ENCODE measurements at places on chromosomes 6 and 20.

DNA sequence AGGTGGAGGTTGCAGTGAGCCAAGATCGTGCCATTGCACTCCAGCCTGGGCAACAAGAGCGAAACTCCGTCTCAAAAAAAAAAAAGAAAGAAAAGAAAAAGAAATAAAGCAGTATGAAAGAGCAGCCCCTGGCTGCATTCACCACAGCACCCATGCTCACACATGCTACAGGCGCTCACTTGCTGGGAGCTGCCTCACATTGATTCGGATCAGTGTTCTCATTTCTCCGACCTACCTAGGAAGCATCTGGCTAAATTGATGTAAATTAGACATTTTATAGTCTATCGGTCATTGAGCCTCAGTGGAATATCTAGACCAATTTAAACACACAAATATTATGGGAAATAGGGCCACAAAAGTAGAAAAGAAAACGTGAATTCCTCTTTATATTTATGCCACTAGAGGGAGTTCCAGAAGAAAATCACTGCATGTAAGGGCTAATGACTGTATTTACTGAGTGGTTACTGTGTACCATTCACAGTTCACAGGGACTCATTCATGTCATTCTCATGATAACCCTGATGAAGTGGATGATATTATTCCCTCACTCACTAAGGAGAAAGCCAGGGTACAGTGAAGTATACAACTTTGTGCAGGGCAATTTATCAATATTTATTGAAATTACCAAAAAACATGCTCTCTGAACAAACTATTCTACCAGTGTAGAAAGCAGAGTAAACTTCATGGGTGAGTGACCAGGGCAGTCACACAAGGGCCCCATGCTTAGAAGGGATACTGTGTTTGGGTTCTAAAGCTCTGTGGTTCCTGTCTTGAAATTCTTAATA lies 5.3 kb upstream of the MOG start:
- DNase-seq, result peak; percentile 60

DNA sequence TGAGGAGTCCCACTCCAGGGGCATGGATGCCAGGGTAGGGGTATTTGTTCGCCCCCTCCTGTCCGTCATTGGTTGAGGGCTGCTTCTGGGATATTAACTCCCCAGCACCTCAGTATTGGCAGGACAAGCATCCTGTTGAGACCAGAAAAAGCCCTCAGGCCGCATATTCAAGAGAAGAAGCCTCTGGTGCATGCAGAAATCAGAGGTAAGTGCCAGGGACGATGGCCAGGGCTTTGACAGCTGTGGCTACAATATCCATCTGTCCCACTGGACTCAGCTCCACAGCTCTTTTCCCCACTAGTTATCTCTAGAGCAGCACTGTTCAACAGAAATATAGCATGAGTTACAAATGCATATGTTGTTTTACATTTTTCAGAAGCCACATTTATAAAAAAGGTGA lies 651.3 kb downstream of the KIF16B start:
- no peak for DNase-seq

DNA sequence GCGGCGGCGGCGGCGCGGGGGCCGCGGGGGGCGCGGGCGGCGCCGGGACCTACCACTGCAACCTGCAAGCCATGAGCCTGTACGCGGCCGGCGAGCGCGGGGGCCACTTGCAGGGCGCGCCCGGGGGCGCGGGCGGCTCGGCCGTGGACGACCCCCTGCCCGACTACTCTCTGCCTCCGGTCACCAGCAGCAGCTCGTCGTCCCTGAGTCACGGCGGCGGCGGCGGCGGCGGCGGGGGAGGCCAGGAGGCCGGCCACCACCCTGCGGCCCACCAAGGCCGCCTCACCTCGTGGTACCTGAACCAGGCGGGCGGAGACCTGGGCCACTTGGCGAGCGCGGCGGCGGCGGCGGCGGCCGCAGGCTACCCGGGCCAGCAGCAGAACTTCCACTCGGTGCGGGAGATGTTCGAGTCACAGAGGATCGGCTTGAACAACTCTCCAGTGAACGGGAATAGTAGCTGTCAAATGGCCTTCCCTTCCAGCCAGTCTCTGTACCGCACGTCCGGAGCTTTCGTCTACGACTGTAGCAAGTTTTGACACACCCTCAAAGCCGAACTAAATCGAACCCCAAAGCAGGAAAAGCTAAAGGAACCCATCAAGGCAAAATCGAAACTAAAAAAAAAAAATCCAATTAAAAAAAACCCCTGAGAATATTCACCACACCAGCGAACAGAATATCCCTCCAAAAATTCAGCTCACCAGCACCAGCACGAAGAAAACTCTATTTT lies 2.0 kb downstream of the FOXC1 start:
- DNase-seq, result no peak

DNA sequence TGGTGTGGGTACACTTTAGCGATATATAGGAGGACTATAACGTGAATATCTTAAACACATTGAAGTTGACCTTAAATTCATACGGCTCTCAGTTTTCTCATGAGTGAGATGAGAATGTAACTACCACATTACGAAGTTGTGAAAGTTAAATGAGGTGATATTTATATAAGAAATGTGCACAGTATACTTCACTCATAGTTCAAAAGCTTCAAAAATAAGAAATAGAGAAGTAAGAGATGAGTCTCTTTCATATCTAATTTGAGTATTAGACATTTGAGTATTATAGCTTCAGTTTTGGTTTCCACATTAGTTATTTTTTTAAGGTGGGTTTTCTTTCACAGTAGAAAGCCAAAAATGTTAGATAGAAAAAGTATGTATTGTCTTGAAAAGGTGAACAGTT lies 183.3 kb downstream of the NKAIN2 start:
- DNase-seq, result no peak

- DNase-seq, result peak; percentile 57
Measured at GRCh38 chr20:45946149-45946970, 11.9 kb downstream of the PCIF1 start.

DNA sequence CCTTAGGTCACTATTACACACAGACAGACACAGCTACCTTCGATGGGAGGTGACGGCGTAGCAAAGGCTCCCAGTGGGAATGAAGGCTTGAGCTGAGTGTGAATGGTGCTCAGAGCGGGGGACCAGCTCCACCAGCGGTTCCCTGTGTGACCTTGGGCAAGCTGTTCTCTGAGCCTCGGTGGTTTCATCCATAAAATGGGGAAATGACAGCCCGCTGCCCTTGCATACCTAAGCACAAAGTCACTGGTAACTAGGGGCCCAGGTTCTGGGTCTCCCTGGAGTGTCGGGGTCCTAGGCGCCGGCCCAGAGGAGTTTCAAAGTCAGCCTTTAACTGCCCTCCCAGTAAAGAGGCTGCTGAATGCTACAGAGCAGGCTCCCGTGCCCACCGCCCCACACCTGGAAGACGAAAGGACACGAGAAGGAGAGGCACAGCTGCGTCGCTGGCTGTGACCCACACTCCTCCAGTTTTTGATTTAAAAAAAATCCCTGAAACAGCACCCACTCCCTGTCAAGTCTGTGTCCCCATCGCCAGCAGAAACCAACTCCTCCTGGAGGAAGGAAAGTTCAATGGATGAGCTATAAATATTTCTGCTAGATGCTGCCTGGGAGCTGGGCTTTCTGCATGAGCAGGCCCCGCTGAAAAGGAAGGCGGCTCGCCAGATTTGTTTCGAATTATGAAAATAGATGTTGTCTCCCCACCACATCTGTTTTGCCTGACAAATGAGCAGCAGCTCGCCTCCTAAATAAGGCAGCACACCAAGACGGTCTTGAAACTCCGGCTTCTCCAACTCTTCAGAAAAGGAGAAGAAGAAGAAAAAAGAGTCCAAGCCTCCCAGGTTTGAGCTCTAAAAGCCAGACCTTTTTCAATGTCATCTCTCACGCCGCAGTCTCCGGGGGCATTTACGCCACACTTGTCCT lies 27.4 kb downstream of the PMEPA1 start:
- DNase-seq, result no peak

DNA sequence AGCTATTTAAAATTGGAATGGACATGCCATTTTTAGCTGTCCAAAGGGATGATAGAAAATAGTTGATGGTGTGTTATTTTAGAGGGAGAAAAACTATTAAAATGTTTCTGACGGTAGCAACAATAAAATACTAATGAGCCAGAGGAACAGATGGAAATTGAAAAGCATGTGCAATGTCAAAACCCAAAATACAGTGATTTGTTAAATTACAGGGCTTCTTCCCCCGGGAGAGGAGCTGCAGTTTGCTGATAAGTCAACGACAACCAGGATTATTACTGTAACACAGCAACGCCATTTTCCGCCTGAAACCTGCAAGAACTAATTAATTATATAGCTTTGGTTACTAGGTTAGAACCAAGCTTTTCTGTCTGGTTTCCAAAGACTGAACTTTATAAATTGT lies 179.6 kb upstream of the SPTLC3 start:
- DNase-seq, result no peak

- DNase-seq, result no peak
Measured at GRCh38 chr20:48186447-48186846, 401.2 kb upstream of the SULF2 start.

DNA sequence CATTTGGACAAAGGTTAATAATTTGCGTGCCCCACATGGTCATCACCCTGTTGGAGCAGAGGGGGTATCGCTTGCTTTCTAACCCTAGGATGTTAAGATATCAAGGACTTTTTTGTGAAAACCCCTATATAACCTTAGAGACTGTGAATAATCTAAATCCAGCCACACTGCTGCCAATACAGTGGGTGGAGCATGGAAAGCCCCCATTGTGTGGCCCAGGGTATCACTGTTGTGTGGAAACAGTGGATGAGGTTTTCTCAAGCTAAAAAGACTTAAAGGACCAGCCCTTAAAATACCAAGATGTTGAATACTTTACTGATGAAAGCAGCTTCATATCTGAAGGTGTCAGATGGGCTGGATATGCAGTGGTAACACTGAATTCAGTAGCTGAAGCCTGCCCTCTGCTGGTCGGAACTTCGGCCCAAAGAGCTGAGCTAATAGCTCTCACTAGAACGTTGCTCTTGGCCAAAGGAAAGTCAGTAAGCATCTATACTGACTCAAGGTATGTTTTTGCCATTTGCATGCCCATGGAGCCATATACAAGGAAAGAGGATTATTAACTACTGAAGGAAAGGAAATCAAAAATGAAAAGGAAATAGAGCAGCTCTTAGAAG lies 695.2 kb downstream of the PHF3 start:
- no peak for DNase-seq

- no peak for DNase-seq
Measured at GRCh38 chr6:140269591-140270165, 895.2 kb upstream of the CITED2 start.

GRCh38 chr6:168062346-168063289 lies 16.4 kb downstream of the FRMD1 start:
- DNase-seq, result no peak

GRCh38 chr6:24649691-24650090 lies 3.7 kb upstream of the KIAA0319 start:
- no peak for DNase-seq

GRCh38 chr6:54817236-54817635 lies 29.3 kb upstream of the FAM83B start:
- DNase-seq, result no peak

GRCh38 chr6:21142741-21143140 lies 450.8 kb upstream of the SOX4 start:
- DNase-seq, result no peak

DNA sequence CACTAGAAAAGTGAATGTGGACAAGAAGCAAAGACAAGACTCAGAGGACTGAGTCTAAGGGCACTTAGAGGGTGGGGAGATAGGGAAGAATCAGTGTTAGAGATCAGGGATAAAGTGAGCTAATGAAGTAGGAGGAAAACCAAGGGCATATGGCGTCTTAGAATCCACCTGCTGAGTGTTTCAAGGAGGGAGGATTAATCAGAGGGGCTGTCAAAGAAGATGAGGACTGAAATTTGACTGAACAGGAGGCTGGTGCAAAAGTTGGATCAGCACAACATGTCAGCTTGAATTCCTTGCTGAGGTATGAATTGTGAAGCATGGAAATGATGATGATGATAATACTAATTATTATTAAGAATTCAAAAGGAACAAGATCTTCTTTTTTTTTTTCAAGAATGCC lies 39.4 kb downstream of the PLCB4 start:
- DNase-seq, result no peak

DNA sequence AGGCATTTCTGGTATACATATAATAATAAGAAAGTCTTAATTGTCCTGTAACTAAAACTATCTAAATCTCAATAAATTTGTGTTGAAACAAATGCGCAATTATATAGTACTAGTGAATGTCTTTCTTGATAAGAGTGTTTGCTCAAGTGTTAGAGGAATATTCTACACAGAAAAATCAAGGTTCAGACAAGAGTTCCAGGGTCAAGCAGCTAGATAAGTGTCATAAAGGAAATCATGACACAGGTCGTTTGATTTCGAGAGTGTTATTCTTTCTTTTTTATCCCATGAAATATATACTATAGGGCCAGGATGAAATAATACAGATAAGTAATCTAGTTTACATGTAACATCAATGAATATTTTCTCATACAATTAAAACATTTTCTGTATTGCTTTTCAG lies 366.1 kb downstream of the UTRN start:
- no peak for DNase-seq

DNA sequence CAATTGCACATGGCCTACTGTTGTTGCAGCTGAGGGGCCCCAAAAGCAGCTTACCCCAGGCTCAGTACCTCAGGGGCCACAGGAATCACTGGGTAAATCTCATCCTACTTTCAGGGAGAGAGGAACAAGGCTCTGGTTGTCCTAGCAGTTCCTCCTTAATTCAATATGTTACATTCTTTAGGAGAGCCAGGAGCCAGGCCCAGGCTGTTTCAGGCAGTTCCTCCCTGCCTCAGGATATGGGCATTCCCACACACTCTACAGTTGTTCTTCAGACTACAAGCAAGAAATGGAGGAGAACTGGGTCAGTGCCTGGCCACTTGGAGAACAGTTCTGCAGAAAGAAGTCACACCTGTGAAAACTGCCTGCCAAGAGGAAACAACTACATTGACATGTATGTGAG lies 9.6 kb upstream of the BTN3A2 start:
- no peak for DNase-seq

- no peak for DNase-seq
Measured at GRCh38 chr6:157148391-157149323, 174.7 kb downstream of the TMEM242 start.

GRCh38 chr6:55320696-55321086 lies 6.6 kb upstream of the GFRAL start:
- no peak for DNase-seq

GRCh38 chr6:44722736-44723135 lies 335.2 kb downstream of the CDC5L start:
- no peak for DNase-seq

DNA sequence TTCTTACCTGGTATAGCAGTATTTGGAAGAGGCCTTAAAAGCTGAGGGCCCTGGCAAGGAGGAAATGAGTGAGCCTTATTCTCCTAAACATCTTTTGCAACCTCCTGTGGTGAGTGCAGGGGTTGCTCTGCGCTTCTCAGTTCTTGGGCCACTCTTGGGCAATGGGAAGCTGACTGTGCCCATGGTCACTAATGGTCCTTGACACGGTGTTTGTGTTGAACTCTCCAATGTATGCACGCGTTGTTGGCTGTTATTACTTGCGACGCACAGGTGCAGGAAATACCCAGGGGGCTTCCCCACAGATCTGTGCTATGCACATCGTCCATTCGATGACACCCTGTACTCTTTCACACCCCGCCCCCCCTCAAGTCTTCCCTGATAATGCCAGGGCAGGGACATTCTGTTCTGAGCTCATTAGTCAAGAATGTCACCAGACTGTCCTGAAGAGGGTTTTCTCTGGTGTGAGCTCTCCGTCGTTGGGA lies 79.7 kb downstream of the EDN1 start:
- no peak for DNase-seq

Measured in CD4-positive, alpha-beta T cell treated with Interleukin-2 at 100 ng/mL for 4 hours (primary cell).